Stimulated activated CD8-positive, alpha-beta memory T cell treated with anti-CD3 and anti-CD28 coated beads, Interleukin-15, amount 100 ng/mL, for 4 hours (primary cell): ENCODE measurements at places on chromosomes 1 and 21.

- DNase-seq = no peak
Observed at GRCh38 chr1:174960362-174960761, 39.4 kb upstream of the CACYBP start.

- DNase-seq = no peak
Observed at GRCh38 chr1:240104672-240105071, 13.0 kb downstream of the FMN2 start.

- DNase-seq = no peak
Observed at GRCh38 chr1:65206836-65207235, 58.8 kb downstream of the AK4 start.

- DNase-seq = no peak
Observed at GRCh38 chr1:168263130-168263529, 17.5 kb upstream of the TBX19 start.

DNA sequence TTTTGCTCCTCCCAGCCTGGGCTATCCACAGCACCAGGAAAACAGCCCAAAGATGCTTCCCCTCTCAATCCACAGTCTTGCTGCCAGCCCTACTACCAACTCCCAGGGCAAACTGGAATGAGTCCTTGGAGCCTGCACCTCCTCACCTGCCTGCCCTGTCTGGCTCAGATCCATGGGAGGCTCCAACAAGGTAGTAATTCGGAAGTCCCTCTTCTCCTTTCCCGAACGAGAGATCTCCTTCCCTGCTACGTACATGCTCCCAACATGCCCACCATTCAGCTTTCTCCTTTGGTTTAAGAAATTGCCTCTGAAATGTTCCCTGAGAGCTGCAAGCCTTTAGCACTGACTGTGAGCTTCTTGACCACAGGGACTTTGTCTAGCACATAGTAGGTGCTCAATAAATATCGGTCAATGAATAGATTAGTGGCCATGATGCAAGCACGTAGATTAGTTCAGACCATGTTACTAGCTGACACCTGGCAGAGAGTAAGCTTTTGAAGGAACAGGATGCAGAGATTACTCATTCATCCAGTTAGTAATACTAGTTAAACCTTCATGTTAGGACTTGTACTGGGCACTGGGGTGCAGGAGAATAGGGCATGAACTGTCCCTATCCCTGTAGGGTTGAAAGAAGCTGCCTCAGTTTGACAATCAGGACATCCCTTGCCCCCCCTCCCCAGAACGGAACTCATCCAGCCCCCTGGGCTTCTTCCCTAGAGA lies 80.1 kb downstream of the DISP3 start:
- DNase-seq = no peak

GRCh38 chr1:243343970-243344937 lies 88.4 kb downstream of the SDCCAG8 start:
- DNase-seq = no peak

- no peak for DNase-seq
Observed at GRCh38 chr1:174000371-174000770, 21.8 kb downstream of the RC3H1 start.

- peak; percentile 42 for DNase-seq
Observed at GRCh38 chr1:97920276-97920831, 480 bp downstream of the DPYD start.

- DNase-seq = no peak
Observed at GRCh38 chr1:61742620-61743430, 545 bp downstream of the PATJ start.

DNA sequence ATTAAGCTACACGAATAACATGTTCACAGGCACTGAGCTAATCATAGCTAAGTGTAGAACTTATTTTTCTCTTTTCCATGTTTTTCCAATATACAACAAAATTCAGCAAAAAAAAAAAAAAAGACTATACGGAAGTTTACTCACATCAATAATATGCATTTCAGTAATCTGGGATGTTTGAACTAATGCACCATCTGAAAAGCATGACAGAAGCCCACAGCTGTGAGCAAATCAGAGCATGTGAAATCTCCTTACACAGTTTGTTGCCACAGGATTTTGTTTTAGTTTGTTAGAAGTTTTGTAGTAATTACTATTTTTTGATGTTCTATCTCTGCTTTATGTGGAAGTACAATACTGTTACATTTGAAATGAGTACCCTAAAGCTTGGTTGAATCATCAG lies 1051.7 kb downstream of the TTLL7 start:
- no peak for DNase-seq

DNA sequence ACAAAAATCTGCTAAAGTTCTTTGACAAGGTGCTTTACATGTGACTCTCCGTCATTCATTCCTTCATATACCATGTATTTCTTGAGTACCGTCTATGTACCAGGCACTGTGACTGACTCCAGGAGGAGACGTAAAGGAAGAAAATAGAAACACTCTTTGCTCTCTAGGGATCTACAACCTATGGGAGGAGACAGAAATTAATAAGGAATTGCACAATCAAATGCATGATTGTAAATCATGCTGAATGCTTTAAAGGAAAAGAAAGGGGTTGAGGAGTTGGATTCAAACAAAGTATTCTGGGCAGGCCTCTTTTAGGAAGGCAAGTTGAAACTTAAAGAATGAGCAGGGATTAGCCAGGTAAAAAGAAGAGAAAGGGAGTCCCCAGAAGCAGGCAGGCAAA lies 239.1 kb upstream of the FGGY start:
- DNase-seq = no peak

DNA sequence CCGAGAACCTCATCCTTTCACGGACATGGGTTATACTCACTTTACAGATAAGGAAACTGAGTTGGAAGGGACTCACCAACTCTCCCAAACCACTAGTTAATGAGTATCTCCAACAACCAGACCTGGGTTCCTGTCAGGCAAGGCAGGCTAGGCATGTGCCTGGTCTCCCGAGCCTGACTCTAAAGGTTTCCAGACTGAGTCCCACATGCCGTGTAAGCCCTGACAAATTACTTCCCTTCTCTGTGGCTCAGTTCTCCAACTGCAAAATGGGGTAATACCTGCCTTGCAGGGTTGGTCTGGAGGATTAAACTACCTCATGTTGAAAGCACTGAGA lies 34.3 kb downstream of the SSBP3 start:
- DNase-seq = no peak

DNA sequence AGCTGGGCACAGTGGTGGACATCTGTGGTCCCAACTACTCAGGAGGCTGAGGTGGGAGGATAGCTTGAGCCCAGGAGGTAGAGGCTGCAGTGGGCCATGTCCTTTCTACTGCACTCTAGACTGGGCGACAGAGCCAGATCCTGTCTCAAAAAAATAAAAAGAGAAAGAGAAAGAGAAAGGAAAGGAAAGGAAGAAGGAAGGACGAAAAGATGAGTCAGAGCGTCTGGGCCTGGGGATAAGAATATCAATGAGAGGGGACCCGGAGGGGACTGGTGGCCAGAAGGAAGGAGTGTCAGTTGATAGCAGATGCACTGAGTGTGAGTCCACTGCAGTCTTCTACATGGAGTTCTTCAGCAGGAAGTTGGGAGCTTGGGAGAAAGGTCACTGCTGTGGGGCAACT lies 75.6 kb downstream of the SYT6 start:
- no peak for DNase-seq

DNA sequence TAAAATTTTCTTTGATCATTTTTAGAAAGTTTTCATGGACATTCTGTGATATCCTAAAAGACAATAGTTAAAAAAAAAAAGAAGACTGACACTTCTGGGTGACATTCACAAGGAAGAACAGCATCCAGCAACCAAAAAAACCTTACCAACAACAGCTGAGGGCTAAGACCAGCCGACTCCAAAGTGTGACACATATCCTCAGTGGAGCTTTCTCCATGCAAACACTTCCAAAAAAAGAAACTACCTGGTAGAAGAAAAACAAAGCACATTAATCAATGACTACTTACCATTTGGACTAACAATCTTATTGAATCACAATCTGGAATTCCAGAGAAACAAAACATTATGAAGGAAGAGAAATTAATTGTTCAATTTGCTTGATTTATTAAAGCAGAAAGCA lies 88.2 kb downstream of the IARS2 start:
- no peak for DNase-seq

DNA sequence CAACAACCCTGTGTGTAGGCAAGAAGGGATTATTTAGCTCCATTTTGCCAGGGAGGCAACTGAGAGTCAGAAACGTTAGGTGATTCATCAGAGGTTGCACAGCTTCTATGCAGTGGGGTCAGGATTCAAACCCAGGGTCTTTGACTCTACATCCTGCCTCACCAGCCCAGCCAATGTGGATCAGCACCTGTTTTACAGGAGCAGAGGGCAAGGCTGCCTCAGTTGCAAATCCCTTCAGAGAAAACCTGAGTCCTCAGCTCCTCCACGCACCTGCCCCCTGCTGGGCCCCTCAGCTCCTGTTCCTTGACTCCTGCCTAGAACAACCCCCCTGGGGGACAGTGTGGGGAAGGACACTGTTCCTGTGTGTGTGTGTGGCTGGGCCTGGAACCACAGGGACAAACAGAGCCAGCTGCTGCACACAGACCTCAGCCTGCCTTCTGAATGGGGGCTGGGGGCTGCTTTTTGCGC lies 61.6 kb downstream of the LRRN2 start:
- DNase-seq = no peak
